ENCODE measurements at places on chromosomes 12 and 14. TPM values are rescaled to one million over a fixed set of nuclear protein-coding genes. Genes with fewer than 3 reads are reported as not detected.

DNA sequence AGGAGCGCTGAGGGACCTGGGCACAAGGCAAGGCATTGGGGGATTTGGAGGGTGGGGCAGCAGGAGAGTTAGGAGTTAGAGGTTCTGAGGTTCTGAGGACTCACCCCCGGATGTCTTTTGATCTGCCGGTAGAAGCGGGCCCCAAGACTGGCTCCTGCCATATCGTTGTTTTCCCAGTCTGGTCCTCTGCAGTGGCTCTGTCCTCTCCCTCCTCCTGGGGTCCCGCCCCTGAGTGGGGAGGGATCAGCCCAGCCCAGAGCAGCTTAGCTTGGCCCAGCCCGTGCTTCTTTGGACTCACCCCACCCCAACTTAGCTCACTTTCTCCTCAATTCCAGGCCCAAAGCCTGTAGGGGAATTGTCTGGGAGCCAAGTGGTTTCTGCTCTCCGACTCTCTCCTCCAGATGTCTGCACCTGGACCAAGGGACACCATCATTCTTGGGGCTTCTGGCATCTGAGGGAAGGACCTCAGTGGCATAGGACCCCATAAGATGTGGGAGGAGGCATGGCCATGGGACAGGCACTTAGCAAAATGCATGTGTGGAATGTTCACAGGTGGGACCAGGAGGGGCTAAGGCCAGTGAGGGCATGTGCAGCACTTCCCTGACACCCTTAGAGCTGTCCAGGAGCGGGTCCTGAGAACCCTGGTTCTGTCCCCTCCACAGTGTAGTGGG, 7.5 kb downstream of the SHMT2 start:
- peaks cover 30% of the 10 kb centered on the region for H3K27me3 ChIP-seq
- H3K4me1 ChIP-seq, result peaks cover 14% of the 10 kb centered on the region
- H3K4me3 ChIP-seq, result no peak overlapping the region
- H3K36me3 ChIP-seq, result peaks cover 22% of the 10 kb centered on the region

DNA sequence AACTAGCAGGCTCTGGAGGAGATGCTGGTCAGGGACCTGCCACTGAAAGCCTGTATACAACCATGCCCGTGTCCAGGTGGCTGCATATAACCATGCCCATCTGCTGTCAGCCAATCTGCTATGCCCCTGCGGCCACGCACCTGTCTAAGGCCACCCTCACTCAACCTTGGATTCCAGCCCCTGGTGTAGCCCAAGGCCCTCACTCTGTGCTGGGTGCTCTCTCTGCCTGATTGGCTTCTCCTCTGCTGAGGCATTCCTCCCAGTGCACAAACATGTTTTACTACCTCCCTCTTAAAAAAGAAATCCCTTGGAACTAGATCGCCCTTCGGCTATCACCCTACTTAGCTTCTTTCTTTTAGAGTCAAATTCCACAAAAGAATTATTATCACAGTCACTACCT, 45.5 kb downstream of the ZFP36L1 start:
- H3K4me3 ChIP-seq, result no peak overlapping the region
- no peaks in the 10 kb centered on the region for H3K4me1 ChIP-seq
- no peak for DNase-seq
- H3K27me3 ChIP-seq, result no peaks in the 10 kb centered on the region
- no peaks in the 10 kb centered on the region for H3K36me3 ChIP-seq

The KRT86 gene
- polyA plus RNA-seq, result not detected

GRCh38 chr12:109428037-109428629, 49.0 kb downstream of the KCTD10 start:
- peak; percentile 88 for DNase-seq
- H3K36me3 ChIP-seq, result no peaks in the 10 kb centered on the region

DNA sequence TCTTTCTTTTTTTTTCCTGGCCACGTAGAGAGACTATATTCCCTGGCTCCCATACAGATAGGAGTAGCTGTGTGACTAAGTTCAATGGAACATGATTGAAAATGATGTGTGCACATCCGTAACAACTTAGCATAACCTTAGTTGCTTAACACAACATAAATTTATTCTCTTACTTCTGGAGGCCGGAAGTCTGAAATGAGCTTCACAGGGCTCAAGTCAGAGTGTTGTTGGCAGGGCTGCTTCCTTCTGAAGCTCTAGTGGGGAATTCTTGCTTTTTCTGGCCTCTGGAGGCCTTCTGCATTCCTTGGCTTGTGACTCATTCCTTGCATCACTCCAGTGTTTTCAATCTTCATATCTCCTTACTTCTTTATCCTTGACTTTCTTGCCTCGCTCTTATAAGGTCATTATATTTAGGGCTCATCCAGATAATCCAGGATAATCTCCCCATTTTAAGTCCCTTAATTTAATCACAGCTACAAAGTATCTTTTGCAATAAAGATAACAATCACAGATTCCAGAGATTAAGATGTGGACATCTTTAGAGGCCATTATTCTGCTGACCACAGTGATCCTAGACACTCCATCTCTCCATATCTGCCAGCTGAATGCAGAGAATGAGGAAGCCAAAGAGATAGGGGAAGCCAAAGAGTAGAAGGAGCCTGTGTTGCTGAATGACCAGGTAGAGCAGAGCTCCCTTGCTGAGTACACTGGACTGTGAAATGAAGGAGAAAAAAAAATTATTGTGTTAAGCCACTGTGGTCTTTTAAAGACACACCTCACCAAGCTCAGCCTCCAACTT, 21.0 kb upstream of the SNX6 start:
- no peaks in the 10 kb centered on the region for H3K27me3 ChIP-seq
- H3K36me3 ChIP-seq, result no peaks in the 10 kb centered on the region
- H3K27ac ChIP-seq, result peak overlapping the region; percentile 83
- DNase-seq, result no peak

DNA sequence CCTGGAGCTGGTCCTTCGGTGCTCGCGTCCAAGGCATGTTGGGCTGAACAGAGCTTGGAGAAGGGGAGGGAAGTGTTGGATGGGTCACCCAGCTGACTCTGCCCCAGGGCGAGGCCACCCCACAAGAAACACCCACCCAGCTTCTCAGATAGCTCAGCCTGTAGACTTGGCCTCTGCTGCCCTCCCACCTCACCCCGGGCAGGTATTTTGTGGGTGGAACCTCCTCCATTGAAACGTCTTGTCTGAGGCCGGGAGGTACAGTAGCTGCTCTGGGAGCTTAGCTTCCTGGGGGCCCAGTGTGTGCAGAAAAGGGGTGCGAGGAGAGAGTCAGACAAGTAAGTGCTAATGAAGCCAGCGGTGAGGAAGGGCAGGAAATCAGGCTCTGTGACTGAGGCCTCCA, 54.8 kb upstream of the TSPAN9 start:
- H3K27ac ChIP-seq, result no peak overlapping the region
- H3K36me3 ChIP-seq, result peaks cover 6% of the 10 kb centered on the region
- no peaks in the 10 kb centered on the region for H3K27me3 ChIP-seq

DNA sequence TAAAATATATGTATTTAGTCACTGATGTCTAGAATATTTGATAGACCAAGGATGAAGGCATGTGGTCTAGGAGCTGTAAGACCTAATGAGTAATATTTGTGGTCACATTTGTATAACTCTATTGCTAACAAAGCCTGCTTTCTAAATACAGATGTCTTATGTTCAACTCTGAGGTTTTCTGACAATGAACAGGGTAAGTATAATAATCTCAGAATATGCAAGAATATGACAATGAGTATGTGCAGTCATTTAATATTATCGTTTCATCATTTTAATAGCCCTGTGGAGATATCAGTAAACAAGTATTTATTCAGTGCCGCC, 389.6 kb downstream of the LRIG3 start:
- no peak overlapping the region for H3K4me3 ChIP-seq
- peaks cover 4% of the 10 kb centered on the region for H3K4me1 ChIP-seq
- no peak for DNase-seq
- no peaks in the 10 kb centered on the region for H3K36me3 ChIP-seq
- H3K27ac ChIP-seq, result no peak overlapping the region
- no peaks in the 10 kb centered on the region for H3K27me3 ChIP-seq

The ABCD2 gene
- polyA plus RNA-seq, result 0.40 TPM

Data from adrenal gland (tissue), 19 donors.